ENCODE measurements at places on chromosomes 7 and 10.
A peak's percentile ranks its signal among the peaks of the same experiment; 100 is the strongest.

DNA sequence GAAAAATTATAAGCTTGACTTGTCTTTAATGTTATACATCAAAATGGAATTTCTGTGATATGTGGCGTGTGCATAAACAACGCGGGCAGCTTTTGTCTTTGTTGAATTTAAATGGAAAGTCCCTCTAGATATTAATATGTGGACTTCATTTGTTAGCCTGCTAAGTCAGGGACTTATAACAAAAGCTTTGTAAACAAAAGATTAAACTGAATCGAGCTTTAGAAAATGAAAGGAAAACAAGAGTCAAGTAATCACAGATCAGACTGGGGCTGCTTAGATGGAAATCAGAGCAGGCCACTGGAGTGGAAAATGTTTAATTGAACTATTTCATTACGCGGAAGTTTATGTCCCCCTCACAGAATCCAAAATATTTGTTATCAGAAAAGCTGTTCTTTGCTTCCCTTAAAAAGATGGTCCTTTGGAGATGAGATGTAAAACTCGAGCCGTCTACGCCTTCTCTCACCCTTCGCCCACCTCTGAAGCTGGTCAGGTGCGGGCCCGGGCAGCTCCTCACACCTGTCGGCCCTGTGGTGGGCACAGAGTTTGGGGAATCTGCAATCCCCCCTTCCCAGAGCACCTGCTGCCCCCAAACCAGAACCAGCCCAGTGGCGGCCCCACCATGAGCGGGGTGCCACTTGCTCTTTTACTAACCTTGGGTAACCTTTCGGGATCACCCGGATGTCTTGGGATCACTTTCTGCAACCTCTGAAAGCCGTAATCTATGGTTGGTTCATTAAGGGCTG, 116.2 kb downstream of the EBF3 start:
- no peak for DNase-seq

DNA sequence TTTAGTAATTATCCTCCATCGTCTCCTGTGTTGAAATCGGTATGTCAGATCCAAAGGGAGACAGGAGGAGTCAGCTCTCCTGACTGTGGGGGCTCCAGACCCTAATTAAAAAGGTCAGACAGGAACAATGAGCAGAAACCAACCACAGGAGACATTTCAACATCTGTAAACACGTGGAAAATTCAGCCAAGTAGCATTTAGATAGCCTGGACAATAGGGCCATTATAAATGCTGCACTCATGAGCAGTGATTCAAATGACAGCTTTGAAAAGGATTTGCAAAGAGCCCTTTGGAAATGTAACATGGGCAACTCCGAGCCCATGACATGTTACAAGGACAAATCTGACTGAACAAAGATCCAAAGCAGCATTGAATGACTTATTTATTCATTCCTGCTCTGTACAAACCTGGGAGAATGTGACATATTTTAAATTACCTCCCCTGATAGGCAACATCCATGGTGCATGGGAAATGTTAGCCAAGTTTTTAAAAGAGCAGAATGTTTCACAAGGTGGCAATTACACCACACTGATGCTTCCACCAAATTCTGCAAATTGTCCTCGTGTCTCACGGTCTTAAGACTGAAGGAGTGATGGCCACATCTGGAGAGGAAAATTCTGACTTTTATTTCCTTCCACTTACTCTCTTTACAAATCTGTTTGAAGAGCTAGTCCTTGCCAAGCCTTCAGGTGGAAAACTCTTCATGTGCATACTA, 113.3 kb upstream of the KMT2E start:
- no peak for DNase-seq

GRCh38 chr7:1226186-1226901, 6.3 kb upstream of the UNCX start:
- no peak for DNase-seq

- DNase-seq, result peak; percentile 70
These were observed 2.0 kb downstream of the ZMIZ1 start for GRCh38 chr10:79070606-79071395.

DNA sequence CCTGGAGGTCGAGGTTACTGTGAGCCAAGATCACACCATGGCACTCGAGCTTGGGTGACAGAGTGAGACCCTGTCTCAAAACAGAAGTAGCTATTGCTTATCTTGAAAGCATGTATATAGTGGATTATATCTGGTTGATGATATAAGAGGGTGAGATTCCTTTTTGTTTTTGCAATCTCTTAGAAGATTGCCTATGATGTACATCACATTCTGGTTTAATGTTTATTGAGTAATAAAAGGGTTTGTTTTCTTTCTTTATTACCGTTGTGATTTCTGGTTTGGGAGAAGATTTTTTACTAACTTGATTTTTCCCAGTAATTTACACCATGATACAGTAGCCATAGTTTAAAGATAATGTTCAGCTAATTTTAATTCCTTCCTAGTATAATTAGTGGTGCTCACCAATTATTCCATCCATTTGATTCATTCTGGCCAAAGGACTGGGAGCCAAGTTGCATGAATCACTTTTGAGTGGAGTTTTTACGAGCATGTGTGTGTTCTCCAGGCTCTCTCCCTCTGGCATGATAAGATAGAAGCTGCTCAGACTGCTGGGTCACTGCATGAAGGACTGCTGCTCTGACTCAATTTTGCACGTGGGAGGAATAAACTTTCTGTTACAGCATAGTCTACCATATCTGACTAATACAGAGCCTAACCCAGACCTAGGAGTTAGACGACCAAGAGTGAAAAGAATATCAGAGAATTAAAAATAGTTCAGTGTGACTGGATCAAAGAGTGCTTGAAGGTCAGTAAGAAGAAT, 13.5 kb upstream of the TSPAN13 start:
- DNase-seq, result peak; percentile 86
